ENCODE measurements at places on chromosomes 1 and 21.
A peak's percentile ranks its signal among the peaks of the same experiment; 100 is the strongest.

GRCh38 chr1:41238311-41238988 is 3.7 kb downstream of the SCMH1 start:
- no peak for DNase-seq

GRCh38 chr1:29414086-29414485 is 177.8 kb downstream of the PTPRU start:
- no peak for DNase-seq

GRCh38 chr1:211822677-211823407 is 7.7 kb downstream of the LPGAT1 start:
- DNase-seq = no peak

DNA sequence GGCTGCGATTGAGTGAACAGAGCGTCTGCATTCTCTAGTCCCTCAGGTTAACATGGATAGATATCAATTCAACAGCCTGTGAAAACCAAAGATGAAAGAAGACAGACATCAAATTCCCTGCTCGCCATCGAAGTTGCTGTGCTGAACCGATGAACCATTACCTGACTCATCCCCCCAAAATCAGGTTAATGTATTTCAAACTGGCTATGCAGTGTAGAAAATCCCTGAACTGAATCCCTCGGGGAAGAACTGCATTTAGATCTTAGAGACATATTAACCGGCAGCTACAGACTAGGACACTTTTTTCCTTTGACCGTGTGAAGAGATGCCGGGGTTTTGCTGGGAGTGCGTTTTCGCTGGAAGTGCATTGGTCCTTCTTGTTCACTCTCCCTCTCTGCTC is 213.2 kb upstream of the KIAA0040 start:
- DNase-seq = no peak

- no peak for DNase-seq
Measured at GRCh38 chr21:27421654-27422053, 454.8 kb upstream of the ADAMTS5 start.

DNA sequence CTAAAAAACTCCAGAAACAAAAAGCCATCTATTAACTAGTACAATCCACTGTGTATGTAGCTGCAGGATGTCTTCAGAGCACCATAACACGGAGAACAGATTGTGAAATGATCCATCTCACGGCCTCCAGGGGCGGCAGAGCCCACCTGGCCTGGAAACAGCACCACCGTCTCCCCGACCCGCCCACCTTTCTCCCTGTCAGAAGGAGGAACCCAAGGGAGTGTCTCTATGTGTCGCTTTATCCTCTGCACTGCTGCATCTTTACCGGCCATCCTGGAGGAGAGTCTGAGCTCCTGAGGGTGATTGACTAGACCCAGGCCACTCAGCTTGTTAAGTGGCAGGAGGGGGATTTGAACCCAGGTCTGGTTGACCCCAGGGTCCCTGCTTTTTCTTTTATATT is 405.0 kb downstream of the MATN1 start:
- no peak for DNase-seq

DNA sequence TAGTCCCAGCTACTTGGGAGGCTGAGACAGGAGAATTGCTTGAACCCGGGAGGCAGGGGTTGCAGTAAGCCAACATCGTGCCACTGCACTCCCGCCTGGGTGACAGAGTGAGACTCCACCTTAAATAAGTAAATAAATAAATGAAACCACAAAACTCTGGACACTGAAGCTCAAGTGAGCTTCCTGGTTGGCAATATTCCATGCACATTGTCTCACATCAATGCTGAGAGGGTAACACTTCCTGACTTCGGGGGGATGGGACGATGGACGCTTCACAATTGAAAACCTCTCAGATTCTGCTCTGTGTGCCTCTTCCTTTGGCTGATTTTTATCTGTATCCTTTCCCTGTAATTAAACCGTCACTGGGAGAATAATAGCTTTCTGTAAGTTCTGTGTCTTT is 70.0 kb upstream of the ZNF644 start:
- no peak for DNase-seq

GRCh38 chr1:201460814-201461644 is 8.0 kb downstream of the PHLDA3 start:
- no peak for DNase-seq

DNA sequence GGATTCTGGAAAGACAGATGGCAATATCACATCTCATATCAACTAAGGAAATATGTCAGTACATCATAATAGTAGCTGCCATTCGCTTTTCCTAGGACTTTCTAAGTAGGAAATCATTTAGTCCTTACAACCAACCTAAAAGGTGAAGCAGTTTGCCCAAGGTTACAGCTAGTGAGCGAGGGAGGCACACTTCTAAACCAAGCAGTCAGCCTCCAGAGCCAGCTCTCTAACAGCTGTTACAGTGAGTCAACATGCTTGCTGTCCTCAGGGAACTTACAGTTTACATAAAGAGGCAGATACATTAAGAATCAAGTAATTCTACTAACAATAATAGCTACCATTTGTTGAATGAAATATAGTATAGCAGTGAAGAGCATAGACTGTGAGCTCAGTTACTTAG is 57.1 kb downstream of the GIPC2 start:
- no peak for DNase-seq

GRCh38 chr1:40974945-40975344 is 4.6 kb upstream of the CTPS1 start:
- no peak for DNase-seq

GRCh38 chr1:172162236-172162635 is 258.2 kb upstream of the C1orf105 start:
- no peak for DNase-seq

DNA sequence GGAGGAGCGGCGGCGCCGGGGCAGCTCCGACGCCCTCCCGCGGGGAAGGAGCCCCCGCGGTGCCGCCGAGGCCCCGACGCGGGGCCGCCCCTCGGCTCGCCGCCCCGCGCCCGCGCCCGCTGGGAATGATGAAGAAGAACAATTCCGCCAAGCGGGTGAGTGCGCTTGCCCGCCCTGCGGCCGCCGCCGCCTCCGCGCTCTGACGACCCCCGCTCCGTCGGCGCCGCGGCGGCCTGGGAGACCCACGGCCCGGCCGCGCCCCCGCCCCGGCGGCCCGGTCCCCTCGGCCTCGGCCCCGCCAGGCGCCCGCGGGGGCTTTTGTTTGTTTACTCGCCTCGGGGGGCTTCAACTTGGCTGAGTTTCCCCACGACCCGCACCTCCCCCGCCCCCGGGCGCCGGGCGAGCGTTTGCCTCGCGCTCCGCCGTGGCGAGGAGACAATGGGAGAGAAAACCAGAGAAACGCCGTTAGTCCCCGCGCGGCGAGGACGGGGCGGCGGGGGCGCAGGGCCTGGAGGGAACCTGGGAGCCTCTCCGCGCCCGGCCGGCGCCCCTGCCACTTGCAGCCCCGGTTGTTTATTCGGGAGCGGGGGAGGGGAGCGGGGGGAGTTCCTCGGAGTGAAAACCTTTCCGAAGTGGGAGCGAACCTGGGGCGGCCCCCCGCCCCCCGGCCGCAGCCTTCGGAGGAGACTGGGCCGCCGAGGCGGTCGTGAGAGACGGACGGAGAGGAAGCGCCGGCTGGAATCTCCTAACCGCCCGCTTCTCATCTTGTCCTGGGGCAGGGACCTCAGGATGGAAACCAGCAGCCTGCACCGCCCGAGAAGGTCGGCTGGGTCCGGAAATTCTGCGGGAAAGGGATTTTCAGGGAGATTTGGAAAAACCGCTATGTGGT is 661 bp downstream of the PLEKHO1 start:
- no peak for DNase-seq

DNA sequence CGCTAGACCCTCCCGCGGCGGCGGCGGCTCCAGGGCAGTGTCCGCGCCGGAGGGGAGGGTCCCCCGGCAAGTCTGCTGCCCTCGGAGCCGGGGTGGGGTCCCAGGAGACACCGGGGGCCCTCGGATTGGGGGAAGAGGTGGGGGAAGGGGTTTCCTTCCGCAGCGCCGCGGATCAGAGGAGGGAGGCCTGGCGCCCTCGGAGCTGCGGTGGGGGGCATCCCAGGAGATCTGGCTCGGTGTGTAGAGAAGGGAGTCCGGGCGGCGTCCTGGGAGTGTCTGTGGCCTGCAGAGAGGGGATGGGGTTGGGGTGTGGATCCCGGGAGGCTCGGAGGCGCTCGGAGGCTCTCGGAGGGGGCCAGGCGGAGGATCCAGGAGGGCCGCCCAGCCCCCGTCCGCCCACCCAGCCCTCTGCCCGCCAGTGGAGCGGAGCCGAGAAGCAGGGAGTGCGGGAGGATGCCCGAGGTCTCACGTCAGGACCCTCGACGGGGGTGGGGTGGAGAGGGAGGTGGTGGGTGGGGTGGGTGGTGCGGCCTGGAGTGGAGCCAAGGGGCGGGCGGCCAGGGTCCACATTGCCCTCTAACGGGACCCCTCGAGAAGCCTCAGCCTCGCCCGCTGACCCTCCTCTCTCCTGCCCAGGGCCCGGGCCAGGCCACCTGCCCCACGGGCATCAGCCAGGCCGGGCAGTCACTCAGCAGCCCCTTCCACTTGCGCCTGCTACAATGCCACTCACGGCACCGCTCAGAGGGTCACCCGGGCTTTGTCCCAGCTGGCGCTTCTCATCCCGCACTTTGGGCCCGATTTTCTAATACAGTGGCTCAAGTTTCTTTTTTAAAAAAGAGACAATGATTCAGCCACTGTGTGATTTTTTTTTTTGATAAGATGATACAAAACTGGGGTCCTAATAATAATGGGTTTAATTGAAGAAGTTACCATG is 60.2 kb upstream of the ARHGEF16 start:
- no peak for DNase-seq

DNA sequence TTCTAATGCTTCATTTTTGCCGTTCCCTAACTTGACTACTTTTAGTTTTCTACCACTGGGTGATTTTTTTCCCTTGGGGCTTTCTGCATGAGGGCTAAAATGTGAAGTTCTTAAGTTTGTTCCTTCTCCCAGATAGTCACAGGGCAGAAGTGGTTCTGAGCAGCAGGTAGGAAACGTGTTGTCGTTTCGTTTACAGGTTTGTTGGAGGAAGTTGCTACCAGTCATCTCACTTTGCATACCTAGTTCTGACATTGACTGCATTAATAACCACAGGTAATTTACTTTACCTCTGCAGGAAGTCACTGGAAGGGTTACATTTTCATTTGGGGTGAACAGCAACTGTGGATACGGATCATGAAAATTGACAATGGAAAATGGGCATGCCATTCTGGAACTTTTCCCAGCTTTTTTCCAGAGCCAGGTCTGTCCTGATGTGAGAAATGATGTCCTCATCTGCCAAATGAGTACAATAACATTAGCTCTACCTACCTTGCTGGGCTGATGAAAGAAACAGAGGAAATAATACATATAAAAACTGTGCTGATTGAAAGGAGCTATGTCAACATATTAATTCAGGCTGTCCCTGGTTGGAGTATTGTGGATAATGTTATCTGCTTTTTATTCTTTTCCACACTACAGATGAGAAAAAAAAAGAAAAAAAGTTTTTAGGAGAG is 94.2 kb downstream of the DISC1 start:
- no peak for DNase-seq

DNA sequence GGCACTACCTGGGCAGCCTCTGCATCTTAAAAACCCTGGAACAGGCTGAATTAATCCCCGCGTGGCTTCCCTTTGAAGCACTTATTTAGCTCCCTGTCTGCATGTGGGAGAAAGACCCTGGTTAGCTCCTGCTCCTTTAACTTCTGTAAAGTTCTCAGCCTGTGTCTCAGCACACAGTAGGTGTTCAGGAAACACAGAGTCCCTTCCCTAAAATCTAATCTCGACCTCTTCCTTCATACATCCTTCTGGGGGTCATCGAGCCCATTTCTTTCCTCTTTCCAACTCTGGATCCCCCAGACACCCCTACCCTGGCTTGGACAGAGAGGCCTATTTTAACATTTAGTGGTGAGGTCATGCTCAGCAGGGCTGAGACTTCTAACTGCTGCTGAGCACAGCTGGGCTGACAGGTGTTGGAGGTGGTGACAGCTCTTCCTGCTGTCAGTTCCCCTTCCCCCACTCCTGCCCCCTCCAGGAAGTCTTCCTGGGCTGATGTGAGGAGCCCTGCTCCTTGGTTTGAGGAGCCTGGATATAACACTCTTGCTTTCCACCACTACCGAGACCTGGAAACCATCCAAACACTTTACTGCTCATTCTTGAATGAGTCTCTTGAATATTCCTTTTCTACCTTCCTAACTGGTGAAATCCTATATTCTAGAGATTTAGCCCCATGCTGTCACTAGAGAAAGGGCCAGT is 5.3 kb downstream of the E2F2 start:
- no peak for DNase-seq

DNA sequence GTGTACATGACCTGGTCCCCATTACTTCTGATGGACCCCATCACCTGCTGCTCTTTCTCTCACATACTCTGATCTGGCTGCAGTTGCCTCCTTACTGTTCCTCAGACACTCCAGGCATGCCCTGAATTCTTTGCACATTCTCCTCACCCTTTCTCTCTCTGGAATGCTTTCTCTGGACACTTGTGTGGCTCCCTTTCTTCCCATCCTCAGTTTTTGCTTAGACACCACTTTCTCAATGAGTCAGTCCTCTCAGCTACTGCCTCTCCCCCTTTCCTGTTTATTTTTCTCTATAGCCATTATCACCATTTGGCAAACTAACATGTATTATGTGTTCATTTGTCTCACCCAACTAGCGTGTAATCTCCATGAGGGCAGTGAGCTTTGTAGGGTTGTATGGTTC is 28.1 kb downstream of the PLXNA2 start:
- no peak for DNase-seq

DNA sequence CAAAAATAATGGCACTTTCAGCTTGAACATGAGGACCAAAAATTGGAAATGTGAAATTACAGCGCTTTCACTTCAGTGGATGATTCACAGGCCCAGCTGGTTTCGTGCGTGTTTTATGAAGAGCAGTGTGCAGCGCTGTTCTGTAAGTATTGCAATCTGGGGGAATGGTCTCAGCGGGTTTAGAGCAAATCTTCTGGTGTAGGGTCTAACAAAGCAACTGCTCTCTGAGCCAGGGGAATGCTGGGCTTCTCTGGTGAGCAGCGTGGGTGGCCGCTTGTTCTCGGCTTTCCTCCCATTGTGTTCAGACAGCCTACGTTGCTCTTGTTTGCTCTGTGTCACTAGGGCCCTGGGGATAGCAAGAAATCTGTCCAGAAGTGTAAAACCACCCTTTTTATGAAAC is 42.4 kb upstream of the GADD45A start:
- no peak for DNase-seq

GRCh38 chr1:17460219-17460618 is 20.7 kb upstream of the RCC2 start:
- DNase-seq = no peak

GRCh38 chr1:201480231-201481003 is 11.4 kb upstream of the PHLDA3 start:
- DNase-seq = peak; percentile 11

DNA sequence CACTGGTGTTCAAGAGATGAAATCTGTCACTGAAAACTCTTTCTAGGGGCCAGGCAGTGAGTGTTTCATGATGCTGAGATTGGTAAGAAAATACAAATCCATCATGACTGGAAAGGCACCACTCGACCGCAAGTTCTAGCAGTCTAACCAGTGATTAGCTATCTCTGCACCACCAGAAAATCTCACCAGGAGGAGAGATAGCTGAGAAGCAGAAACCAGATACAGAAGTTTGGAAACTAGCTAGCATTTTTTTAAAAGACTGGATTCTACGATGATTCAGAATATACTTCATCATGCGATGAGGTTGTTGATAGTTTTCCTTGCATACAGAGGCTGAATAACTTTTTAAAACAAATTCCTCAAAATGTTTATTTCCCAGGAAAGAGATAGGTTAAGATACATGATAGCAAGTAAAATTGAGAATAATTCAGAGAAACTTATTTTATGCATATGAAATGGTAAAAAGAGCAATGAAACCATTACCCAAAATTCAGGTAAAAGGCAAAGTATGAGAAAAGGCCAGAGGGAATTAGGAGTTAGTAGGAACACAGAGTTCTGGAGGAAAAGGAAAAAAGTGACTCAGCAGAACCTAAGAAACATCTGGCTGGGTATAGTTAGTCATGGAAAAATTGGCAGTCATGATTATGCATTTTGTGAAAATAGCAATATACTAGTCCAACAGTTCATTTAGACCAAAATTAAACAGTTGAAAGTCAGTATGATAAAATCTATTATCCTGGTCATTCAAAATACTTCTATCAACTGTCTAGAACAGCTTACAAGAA is 3.3 kb upstream of the F3 start:
- DNase-seq = no peak

All from GDM1 (cell line).